ENCODE measurements at places on chromosomes 4 and X.
A peak's percentile ranks its signal among the peaks of the same experiment; 100 is the strongest.

DNA sequence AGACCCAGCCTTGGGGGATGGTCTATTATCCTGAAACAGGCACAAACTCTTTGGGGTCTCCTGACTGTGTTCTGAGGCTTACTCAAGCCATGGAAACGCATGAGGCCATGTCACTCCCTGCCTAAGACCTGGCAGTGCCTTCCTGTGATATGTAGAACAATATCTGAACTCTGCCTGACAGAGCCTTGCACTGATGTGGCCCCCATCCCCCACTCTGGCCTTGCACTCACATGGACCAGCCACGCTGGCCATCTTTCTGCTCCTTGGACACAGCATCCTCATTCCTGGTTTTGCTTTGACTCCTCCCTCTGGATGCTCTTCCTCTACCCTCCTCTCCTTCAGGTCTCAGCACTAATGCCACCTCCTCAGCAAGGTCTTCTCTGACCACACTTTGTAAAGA, 100.2 kb downstream of the SCD5 start:
- H3K27me3 ChIP-seq = no peaks in the 10 kb centered on the region
- no peaks in the 10 kb centered on the region for H3K4me1 ChIP-seq
- no peak overlapping the region for H3K27ac ChIP-seq
- H3K36me3 ChIP-seq = no peaks in the 10 kb centered on the region
- H3K4me3 ChIP-seq = no peak overlapping the region
- DNase-seq = no peak

DNA sequence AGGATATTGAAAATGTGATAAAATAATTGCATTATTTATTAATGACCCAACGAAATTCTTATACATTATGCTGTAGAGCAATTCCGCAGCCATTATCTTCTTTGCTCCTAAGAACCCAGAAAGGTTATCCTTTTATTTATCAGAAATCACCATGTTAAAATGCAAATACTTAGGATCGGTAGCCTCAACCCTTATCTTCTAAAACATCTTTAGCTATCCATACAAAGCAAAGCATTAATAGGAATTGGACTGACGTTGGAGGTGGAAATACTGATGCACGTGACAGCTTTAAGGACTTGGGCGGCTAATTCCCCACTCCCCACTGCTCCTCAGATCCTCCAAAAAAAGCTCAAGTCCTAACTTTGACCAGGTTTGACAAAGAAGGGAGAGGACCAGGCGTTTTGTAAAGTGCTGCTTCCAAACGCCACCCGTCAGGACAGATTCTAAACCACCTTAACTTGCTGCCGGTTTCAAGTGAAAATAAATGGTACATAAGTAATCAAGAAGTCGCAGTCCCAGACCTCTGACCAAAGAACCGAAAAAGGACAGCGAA, 539 bp upstream of the SPCS3 start:
- DNase-seq = no peak
- H3K27me3 ChIP-seq = no peaks in the 10 kb centered on the region
- no peaks in the 10 kb centered on the region for H3K36me3 ChIP-seq
- peak overlapping the region; percentile 61 for H3K4me3 ChIP-seq
- H3K27ac ChIP-seq = peak overlapping the region; percentile 68

GRCh38 chr4:140556372-140557085, 12.2 kb downstream of the UCP1 start:
- no peaks in the 10 kb centered on the region for H3K27me3 ChIP-seq
- H3K4me1 ChIP-seq = no peaks in the 10 kb centered on the region
- H3K27ac ChIP-seq = no peak overlapping the region

- no peaks in the 10 kb centered on the region for H3K36me3 ChIP-seq
- H3K27me3 ChIP-seq = no peaks in the 10 kb centered on the region
- DNase-seq = no peak
- no peak overlapping the region for H3K4me3 ChIP-seq
- no peak overlapping the region for H3K27ac ChIP-seq
These were observed 418.9 kb downstream of the CCSER1 start for GRCh38 chr4:90546114-90546513.

GRCh38 chr4:157713342-157713741, 459.5 kb downstream of the GASK1B start:
- no peak overlapping the region for H3K27ac ChIP-seq
- DNase-seq = no peak
- H3K36me3 ChIP-seq = no peaks in the 10 kb centered on the region
- no peak overlapping the region for H3K4me3 ChIP-seq

- no peaks in the 10 kb centered on the region for H3K27me3 ChIP-seq
These were observed 17.7 kb downstream of the PCDH18 start for GRCh38 chr4:137514406-137515111.

- DNase-seq = no peak
- no peak overlapping the region for H3K27ac ChIP-seq
- H3K4me1 ChIP-seq = no peaks in the 10 kb centered on the region
- H3K27me3 ChIP-seq = no peaks in the 10 kb centered on the region
These were observed 7.2 kb upstream of the MAGIX start for GRCh38 chrX:49155243-49155899.

GRCh38 chrX:66163849-66164411, at the start of gene HEPH:
Gene HEPH (plus strand): TSS chrX:66164247. CDS start chrX:66170571, 6,324 bp downstream.
- H3K4me3 ChIP-seq = peak within 1 kb of the TSS; percentile 52
- no peak for DNase-seq
- no peaks in the 10 kb centered on the region for H3K4me1 ChIP-seq
- H3K27me3 ChIP-seq = no peaks in the 10 kb centered on the region

DNA sequence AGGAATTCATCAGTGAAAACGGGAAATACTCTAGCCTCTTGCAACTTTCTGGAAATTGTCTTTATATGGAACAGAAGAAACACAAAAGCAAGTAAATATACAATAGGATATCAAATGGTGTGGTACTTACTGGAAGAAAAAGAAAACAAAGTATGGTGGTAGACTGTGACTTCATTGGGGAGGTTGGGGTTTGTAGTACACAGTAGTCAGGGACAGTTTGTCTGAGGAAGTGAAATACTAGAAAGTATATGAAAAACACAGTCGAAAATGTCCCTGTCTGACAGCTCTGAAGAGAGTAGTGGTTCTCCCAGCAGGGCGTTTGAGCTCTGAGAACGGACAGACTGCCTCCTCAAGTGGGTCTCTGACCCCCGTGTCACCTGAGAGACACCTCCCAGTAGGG, 390.0 kb upstream of the NWD2 start:
- no peak overlapping the region for H3K4me3 ChIP-seq
- H3K27me3 ChIP-seq = no peaks in the 10 kb centered on the region
- no peaks in the 10 kb centered on the region for H3K4me1 ChIP-seq
- DNase-seq = no peak
- H3K36me3 ChIP-seq = no peaks in the 10 kb centered on the region

- H3K4me3 ChIP-seq = no peak overlapping the region
- no peaks in the 10 kb centered on the region for H3K27me3 ChIP-seq
- no peaks in the 10 kb centered on the region for H3K4me1 ChIP-seq
- no peak overlapping the region for H3K27ac ChIP-seq
- DNase-seq = no peak
- no peaks in the 10 kb centered on the region for H3K36me3 ChIP-seq
These were observed 114.0 kb downstream of the ENPP6 start for GRCh38 chr4:184103527-184104264.

DNA sequence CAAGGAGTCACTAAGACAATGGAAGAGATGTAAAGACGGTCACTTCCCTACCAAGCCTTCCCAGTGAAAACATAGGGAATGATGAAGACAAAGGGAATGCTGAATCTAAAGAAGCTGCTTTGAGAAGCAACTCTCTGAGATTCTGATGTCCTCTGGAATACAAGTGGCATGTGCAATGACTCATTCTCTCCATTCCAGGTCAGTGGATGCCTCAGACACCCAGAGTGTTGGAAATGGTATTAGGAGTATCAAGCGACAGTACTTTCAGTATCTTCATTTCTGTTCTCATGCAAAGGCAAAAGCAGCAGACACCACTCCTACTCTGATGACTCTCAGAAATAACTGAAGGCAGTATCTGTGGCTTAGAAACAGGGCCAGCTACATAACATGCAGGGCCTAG, 102.6 kb downstream of the FSTL5 start:
- no peak overlapping the region for H3K4me3 ChIP-seq
- no peaks in the 10 kb centered on the region for H3K27me3 ChIP-seq
- no peak for DNase-seq
- H3K27ac ChIP-seq = no peak overlapping the region
- no peaks in the 10 kb centered on the region for H3K4me1 ChIP-seq

GRCh38 chrX:80206647-80207046, 192.1 kb downstream of the TBX22 start:
- no peak overlapping the region for H3K27ac ChIP-seq
- no peaks in the 10 kb centered on the region for H3K27me3 ChIP-seq
- no peaks in the 10 kb centered on the region for H3K4me1 ChIP-seq
- no peaks in the 10 kb centered on the region for H3K36me3 ChIP-seq
- no peak overlapping the region for H3K4me3 ChIP-seq

- peak overlapping the region; percentile 11 for H3K4me3 ChIP-seq
- no peaks in the 10 kb centered on the region for H3K4me1 ChIP-seq
- peak; percentile 78 for DNase-seq
- H3K36me3 ChIP-seq = no peaks in the 10 kb centered on the region
- H3K27ac ChIP-seq = peak overlapping the region; percentile 29
These were observed 82.9 kb downstream of the STOX2 start for GRCh38 chr4:183987987-183988392.

GRCh38 chr4:23966725-23967124, 76.9 kb upstream of the PPARGC1A start:
- no peak overlapping the region for H3K27ac ChIP-seq
- no peaks in the 10 kb centered on the region for H3K4me1 ChIP-seq
- H3K36me3 ChIP-seq = no peaks in the 10 kb centered on the region
- H3K27me3 ChIP-seq = no peaks in the 10 kb centered on the region
- no peak for DNase-seq
- no peak overlapping the region for H3K4me3 ChIP-seq

DNA sequence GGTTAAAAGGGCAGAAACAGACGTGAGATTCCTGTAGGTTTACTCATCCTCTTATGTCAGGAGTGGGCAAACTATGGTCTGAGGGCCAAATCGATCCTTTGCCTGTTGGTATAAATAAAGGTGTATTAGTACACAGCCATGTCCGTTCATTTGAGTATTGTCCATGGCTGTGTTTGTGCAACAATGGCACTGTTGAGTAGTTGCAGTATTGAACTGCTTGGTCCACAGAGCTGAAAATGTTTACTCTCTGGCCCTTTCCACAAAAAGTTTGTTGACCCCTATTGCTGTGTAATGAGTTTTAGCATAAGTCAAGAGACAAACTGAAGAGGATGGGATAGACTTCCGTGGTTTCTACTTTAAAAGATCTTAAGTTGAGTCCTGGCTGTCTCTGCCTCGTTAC, 59.0 kb upstream of the MID1 start:
- H3K4me1 ChIP-seq = no peaks in the 10 kb centered on the region
- H3K4me3 ChIP-seq = no peak overlapping the region
- H3K27me3 ChIP-seq = no peaks in the 10 kb centered on the region

DNA sequence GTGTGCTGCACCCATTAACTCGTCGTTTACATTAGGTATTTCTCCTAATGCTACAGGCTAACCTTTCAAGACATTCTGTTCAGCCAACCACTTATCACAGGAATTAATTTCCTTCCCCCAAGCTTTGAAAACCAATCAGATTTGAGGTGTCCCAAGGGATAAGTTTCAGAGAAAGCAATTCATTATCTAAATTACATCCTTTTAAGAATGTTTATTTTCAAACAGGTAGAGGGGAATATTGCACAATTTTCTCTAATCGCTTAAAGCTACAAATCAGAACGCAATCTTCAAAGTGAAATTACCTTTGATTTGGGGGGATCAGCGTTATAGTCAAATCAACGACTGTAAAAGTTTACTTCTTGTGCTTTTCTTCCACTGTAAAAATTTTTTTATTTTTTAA, 1.6 kb downstream of the CLOCK start:
- no peaks in the 10 kb centered on the region for H3K36me3 ChIP-seq
- no peaks in the 10 kb centered on the region for H3K27me3 ChIP-seq
- no peak overlapping the region for H3K27ac ChIP-seq
- peak overlapping the region; percentile 99 for H3K4me3 ChIP-seq

DNA sequence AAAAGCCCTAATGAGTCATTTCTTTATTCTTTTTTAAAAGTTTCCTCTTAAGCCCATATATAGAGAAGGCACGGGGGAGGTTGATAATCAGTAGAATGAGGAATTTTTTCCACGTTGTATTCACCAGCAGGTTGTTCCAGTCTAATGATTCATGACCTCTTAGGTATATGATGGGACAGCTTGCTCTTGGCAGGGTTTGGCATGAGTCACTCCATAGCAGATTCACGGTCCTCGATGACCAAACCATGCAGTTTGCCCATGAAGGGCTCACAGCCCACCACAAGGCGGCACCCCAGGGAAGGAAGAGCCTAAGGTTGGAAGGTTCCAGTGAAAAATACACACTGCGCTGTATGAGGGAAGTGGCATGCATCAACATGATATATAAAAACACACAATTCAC, 623.8 kb upstream of the DIPK2B start:
- peak; percentile 63 for DNase-seq
- H3K36me3 ChIP-seq = no peaks in the 10 kb centered on the region
- no peak overlapping the region for H3K4me3 ChIP-seq
- no peaks in the 10 kb centered on the region for H3K4me1 ChIP-seq

GRCh38 chr4:113978561-113979147, 793 bp downstream of the ARSJ start:
- H3K4me3 ChIP-seq = peak overlapping the region; percentile 71
- peak overlapping the region; percentile 70 for H3K27ac ChIP-seq
- H3K4me1 ChIP-seq = no peaks in the 10 kb centered on the region
- DNase-seq = peak; percentile 74
- H3K27me3 ChIP-seq = no peaks in the 10 kb centered on the region
- no peaks in the 10 kb centered on the region for H3K36me3 ChIP-seq

DNA sequence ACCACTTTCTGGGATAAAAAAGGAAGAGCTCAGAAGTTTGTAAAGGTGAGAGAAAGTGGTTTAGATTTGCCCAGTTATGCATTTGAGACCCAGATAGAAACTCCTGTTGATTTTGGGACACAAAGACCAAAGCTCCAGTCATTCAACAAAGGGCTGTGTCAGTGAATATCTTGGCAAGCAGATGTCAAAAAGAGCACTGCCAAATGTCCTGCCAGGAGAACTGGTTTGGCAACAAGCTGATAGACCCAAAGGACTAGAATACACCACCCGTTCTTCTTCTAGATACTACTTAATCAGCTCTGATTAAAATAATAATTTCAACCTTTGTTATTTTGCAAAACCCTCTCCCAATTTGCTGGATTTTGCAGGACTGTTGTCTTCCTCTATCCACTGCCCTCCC, 121.4 kb downstream of the NHS start:
- no peak for DNase-seq
- H3K4me1 ChIP-seq = peaks cover 2% of the 10 kb centered on the region
- no peak overlapping the region for H3K27ac ChIP-seq
- H3K4me3 ChIP-seq = no peak overlapping the region

GRCh38 chrX:119455264-119455663, 13.0 kb upstream of the SLC25A5 start:
- H3K36me3 ChIP-seq = no peaks in the 10 kb centered on the region
- H3K27me3 ChIP-seq = no peaks in the 10 kb centered on the region
- H3K4me3 ChIP-seq = no peak overlapping the region

DNA sequence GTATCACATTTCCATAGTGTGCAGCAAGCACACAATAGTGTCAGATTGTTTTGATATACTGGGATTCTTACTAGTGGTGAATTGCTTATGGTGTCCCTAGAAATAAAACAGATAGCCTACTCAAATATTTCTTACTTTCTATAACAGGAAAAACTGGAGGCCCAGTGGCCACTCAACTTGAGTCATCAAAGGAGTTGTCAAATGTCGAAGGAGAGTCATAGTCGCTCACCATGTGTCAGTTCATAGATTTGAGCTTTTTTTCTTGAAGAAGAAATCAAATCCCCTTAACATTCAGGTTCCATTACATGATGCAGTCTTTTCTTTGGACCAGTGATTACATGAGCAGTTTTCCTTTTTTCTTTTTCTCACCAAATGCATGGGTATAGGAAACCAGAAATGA, 1271.0 kb downstream of the RAPGEF2 start:
- no peak for DNase-seq
- H3K4me1 ChIP-seq = no peaks in the 10 kb centered on the region
- no peaks in the 10 kb centered on the region for H3K27me3 ChIP-seq
- no peak overlapping the region for H3K27ac ChIP-seq
